Mesangial cell (primary cell): ENCODE measurements at places on chromosomes 3 and 15. TPM values are rescaled to one million over a fixed set of nuclear protein-coding genes. Genes with fewer than 3 reads are reported as not detected.

CHRNB4 gene
- 0.13 TPM in 1 of 2 replicates, not detected in the other for total RNA-seq

TPRG1 gene
- total RNA-seq: not detected in 2 replicates

ATP2B2 gene
- total RNA-seq: not detected in 2 replicates

CP gene
- total RNA-seq: not detected in 2 replicates

GPR176 gene
- total RNA-seq: 54.9 and 61.6 TPM in 2 replicates

FRMD5 gene
- 8.5 and 10.8 TPM in 2 replicates for total RNA-seq

EFCC1 gene
- total RNA-seq: not detected in 2 replicates

GPR156 gene
- total RNA-seq: 0.65 and 1.1 TPM in 2 replicates

HRG gene
- total RNA-seq: not detected in 2 replicates

MESP2 gene
- 0.98 and 1.5 TPM in 2 replicates for total RNA-seq

KIF7 gene
- 6.8 and 10.0 TPM in 2 replicates for total RNA-seq

RASGRF1 gene
- 0.16 and 0.38 TPM in 2 replicates for total RNA-seq

GOLGA6L4 gene
- 0.25 and 0.49 TPM in 2 replicates for total RNA-seq

GOLGA6L10 gene
- 0.33 and 1.3 TPM in 2 replicates for total RNA-seq

STRIT1 gene
- not detected in 2 replicates for total RNA-seq

STRC gene
- total RNA-seq: not detected in 2 replicates

SH2D7 gene
- not detected in 2 replicates for total RNA-seq

MED12L gene
- total RNA-seq: 0.49 and 0.63 TPM in 2 replicates

PIF1 gene
- total RNA-seq: 4.1 and 36.7 TPM in 2 replicates

TRAK1 gene
- 22.8 and 44.0 TPM in 2 replicates for total RNA-seq

TMEM45A gene
- 5.4 and 7.2 TPM in 2 replicates for total RNA-seq

RPL15 gene
- total RNA-seq: 2,226 and 2,586 TPM in 2 replicates

CFAP100 gene
- not detected in 2 replicates for total RNA-seq

OCA2 gene
- 0.49 and 0.76 TPM in 2 replicates for total RNA-seq

ABI3BP gene
- 0.49 and 1.0 TPM in 2 replicates for total RNA-seq

SI gene
- not detected in 2 replicates for total RNA-seq

RPP14 gene
- 8.1 and 8.3 TPM in 2 replicates for total RNA-seq

GOLGA6A gene
- not detected in 2 replicates for total RNA-seq

IRAK2 gene
- total RNA-seq: 2.3 and 6.7 TPM in 2 replicates

SLC51A gene
- total RNA-seq: not detected in 2 replicates

PLSCR2 gene
- not detected in 2 replicates for total RNA-seq

CYP8B1 gene
- total RNA-seq: not detected in 2 replicates

OR5AC2 gene
- total RNA-seq: not detected in 2 replicates

STAB1 gene
- total RNA-seq: 0.13 and 0.33 TPM in 2 replicates

CYFIP1 gene
- 89.6 and 93.3 TPM in 2 replicates for total RNA-seq

CGNL1 gene
- total RNA-seq: 5.9 and 45.4 TPM in 2 replicates

GPR171 gene
- total RNA-seq: not detected in 2 replicates

CHRD gene
- under 0.01 and 0.13 TPM in 2 replicates for total RNA-seq

CFAP91 gene
- total RNA-seq: 2.0 and 3.2 TPM in 2 replicates

TRIM71 gene
- 0.33 and 1.0 TPM in 2 replicates for total RNA-seq

NXPE3 gene
- 11.6 and 14.7 TPM in 2 replicates for total RNA-seq

SPTSSB gene
- not detected in 2 replicates for total RNA-seq

SLC27A2 gene
- total RNA-seq: under 0.01 and 0.76 TPM in 2 replicates

A4GNT gene
- total RNA-seq: not detected in 2 replicates

RBP2 gene
- not detected in 2 replicates for total RNA-seq

CDHR4 gene
- not detected in 2 replicates for total RNA-seq

ACVR2B gene
- 4.4 and 5.7 TPM in 2 replicates for total RNA-seq

GALNT15 gene
- total RNA-seq: 0.33 and 4.3 TPM in 2 replicates

GLCE gene
- total RNA-seq: 14.2 and 14.5 TPM in 2 replicates

ENTPD3 gene
- under 0.01 and 0.25 TPM in 2 replicates for total RNA-seq

MAGI1 gene
- total RNA-seq: 6.4 and 14.6 TPM in 2 replicates

SNTN gene
- total RNA-seq: not detected in 2 replicates

ACKR4 gene
- not detected in 2 replicates for total RNA-seq

PP2D1 gene
- not detected in 2 replicates for total RNA-seq

SLC28A1 gene
- not detected in 2 replicates for total RNA-seq

SRGAP3 gene
- total RNA-seq: 0.33 and 2.8 TPM in 2 replicates

UBE3A gene
- 31.9 and 37.3 TPM in 2 replicates for total RNA-seq

DUOX1 gene
- 0.51 TPM in 1 of 2 replicates, not detected in the other for total RNA-seq

SLC22A13 gene
- 0.13 and 0.16 TPM in 2 replicates for total RNA-seq
